ENCODE measurements at places on chromosomes 1 and 21.

GRCh38 chr1:237470712-237471338 is 419.9 kb downstream of the ZP4 start:
- DNase-seq, result no peak

DNA sequence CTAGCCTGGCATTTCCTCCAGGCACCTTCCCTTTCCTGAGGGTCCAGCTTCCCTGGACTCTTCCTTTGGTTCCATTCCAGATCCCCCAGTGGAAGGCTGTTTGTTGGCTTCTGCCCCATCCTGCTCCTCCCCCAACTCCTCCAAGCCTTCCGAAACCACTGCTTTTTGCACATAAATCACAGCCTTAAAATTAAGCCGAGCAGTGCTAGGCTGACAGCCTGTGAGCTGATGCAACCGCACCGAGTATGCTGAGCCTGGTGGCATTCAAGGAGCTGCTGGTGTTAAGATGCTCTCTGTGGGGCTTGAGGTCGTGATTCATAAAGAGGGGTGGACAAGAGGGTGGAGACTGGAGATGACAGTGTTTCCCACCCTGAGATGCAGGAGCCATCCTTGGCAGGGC is 266.6 kb upstream of the C1orf174 start:
- DNase-seq, result no peak

DNA sequence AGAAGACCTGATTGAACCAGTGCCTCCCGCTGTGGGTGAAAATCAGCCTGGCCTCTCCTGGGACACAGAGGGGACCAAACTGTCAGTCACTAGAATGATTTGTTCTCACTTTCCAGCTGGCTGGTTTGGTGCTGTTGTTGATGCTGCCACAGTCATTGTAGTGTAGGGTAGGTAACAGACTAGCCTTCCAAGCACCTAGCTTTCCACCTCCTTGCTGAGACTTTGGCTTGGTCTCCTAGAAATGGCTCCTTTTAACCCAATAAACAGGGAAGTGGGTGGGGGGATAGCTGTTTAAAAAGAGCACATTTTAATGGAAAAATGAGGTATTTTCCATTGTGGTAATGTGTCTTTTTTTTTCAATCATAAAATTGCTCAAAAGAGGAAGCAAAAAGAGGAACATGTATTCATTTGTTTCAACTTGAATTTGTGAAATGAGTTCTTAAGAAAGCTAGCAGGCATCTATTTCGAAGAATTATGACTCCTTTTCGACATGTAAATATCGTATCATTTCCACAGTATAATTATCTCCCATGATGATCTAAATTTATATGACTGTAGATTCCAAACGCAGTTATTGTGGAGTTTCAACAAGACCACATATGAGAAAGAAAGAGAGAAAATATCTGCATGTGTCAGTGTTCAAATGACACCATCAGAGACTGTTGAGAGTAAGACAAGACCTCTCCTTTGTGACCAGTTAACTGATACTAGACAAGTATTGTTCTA is 190.1 kb downstream of the HLX start:
- no peak for DNase-seq

DNA sequence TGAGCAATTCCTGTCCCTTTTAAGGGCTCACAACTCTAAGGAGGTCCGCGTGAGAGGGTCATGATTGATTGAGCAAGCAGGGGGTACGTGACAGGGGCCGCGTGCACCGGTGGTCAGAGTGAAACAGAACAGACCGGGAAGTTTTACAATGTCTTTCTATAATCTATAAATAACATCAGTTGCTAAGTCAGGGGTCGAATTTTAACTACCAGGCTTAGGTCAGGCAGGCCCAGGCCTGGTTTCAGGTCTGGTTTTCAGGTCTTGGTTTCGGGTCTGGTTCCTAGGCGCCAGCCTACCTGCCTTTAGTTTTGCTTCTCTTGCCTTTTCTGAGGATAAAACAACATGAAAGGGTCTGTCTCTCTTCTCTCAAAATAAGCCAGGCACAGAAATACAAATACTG is 476.0 kb upstream of the CAMK1G start:
- DNase-seq, result no peak

GRCh38 chr1:203342192-203342940 is 8.6 kb downstream of the FMOD start:
- peak; percentile 48 for DNase-seq

DNA sequence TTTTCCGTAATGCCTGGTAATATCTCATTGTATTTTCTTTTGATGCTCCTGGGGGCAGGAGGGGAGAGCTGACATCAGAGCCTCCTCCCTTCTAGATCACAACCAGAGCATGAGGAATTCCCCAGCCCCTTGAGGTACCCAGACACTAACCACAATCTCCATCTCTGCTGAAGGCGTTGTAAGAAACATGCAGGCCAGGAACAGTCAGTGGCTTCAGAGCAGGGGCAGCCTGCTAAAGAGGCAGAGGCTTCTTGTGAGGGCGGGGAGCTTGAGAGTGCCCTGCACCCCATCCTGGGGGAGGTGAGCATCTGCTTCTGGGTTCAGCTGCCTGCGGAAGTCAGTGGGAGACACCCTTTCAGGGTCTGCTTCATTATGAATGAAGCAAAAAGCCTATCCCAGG is 19.0 kb downstream of the MAPKAPK2 start:
- DNase-seq, result peak; percentile 34

GRCh38 chr21:41848533-41848932 is 30.6 kb downstream of the PRDM15 start:
- no peak for DNase-seq

DNA sequence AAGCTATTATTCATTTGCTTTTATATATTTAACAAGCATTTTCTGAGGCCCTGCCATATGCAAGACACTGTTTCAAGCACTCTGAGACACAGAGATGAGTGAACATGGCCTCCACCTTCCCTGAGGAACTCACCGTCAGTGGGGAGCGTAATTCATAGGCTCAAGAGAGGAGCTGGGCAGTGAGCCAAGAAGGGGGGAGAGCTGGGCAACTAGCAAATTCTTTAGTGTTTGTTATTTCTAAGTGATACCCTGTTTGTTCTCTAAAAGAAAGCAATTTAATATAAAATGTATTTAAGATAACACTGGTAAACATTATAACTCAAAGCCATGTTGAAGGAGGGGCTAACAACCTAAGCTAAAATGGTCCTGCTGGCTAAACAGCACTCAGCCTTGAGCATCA is 119.2 kb upstream of the NGF start:
- no peak for DNase-seq

GRCh38 chr1:245915406-245915805 is 591.7 kb downstream of the SMYD3 start:
- DNase-seq, result no peak

DNA sequence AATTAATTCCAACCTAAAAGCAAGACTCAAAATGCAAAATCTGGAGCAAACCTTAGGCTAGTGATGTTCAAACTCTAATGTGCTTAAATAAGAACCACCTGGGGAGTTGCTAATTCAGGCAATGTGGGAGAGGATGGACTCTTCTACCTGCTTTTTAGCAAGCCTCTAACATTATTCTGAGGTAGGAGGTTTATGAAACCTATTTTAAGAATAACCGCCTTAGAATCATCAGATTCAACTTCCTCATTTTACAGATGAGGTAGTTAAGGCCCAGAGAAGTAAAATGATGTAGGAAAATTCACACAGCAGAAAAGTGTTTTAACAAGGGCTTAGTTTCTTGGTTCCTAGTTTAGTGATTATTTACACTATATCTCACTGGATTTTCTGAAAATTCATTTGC is 8.6 kb upstream of the NTNG1 start:
- no peak for DNase-seq

GRCh38 chr1:202860744-202861419 is 28.1 kb downstream of the RABIF start:
- DNase-seq, result no peak

DNA sequence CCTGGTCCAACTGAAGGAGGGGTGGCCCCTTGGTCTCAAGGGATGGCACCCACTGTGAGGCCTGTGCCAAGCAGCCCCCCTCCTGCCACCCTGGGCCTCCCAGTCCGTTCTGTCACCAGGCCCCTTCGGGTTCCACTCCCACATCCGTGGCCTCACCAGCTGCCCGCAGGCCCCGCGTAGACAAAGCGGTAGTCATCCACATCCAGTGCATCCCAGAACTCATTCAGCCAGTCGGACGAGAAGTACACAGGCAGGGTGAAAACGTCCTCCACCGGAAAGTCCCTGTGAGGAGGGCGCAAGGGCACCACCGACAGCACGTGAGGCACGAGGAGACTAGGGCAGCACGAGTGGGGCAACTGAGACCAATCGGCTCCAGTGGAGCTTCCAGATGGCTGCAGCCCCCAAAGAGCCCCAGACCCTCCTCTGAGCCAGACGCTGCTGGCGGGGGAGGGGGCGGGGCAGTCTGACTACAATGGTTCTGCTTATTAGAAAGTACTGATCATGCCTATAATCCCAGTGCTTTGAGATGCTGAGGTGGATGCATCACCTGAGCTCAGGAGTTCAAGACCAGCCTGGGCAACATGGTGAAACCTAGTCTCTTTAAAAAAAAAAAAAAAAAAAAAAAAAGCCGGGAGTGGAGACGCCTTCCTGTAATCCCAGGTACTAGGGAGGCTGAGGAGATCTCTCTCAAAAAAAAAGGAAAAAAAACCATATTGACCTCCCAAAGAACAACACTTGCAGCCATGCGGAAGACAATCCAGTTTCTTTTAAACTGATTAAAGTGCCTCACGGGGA is 1.2 kb downstream of the JMJD4 start:
- DNase-seq, result no peak
